ENCODE measurements at places on chromosomes 12 and 14.

DNA sequence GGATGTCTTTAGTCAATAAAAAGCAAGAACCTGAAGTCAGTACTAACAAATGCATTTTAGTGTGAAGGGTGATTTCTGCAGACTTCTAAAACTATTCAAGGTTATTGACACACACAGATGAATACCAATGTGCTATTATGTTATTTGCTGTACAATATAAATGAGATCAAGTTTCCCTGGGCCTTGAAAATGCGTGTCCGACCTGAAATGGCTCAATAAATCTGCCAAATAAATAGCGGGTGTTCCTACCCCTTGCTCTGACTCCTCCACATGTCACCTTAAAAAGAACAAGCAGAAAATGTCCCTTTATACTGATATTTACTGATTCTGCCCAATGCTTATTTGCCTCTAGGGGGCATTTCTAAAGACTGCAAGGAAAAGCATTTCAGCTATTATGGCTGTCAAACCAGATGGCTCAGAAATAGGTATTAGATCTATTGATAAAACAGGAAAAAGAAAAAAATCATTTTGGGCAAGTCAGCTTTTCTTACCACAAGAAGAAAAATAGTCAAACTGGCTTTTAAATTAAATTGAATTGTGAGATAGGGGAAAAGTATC lies 367.3 kb upstream of the KITLG start:
- no peak for DNase-seq

DNA sequence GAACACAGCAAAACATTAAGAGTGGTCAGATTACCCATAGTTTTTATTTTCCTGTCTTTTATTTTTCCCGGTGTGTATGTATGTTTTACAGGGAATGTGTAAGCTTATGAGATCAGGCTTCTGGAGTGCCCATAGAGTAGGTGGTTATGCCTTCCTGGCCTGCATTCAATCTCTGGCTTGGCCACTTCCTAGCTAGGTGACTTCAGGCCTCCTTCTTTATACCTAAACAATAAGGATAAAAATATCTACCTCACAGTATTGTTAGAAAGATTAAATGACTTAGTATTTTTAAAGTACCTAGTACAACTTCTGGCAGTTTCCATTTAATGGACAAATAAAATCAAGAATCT lies 42.4 kb downstream of the ITPR2 start:
- DNase-seq, result no peak

DNA sequence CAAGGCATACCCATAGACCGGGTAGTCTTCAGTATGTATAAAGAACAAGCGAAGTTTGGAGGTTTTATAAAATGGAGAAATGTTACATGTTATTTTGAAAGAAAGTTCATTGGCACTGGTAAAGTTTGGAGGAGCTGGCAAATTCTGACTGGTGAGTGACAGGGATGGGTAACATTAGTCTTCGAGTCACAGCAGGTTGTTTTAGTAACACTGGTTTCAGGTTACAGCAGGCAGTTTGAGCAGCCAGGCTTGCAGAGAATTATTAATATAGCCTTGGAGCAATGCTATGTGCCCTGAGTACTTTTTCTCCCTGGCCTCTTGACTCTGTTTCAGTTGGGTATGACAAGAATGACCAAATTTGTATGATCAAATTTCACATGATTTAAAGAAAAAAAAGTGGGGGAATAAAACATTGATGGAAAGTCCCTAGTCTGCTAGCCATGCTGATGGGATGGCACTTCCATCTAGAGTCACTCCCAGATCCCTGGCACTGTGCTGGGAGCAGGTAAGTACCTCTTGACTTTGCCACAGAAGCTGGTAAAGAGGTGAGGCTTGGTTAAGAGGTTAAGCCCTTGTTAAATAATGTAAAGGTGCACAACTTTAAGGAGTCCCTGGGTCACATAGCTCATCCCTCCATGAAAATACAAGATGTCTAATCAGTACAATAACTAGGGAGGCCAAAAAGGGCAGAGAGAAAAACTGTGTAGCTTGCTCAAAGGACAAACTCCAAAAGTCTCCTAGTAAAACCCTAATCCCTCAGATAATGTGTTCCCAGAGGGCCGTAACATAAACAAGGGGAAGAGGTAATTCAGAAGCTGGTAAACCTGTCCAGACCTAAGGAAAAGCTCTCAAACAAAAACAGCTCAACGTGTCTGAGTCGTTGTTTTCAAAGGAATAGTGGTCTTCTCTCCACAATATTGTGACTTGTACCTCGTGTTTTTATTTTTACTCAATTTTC lies 12.7 kb upstream of the SVOP start:
- no peak for DNase-seq

DNA sequence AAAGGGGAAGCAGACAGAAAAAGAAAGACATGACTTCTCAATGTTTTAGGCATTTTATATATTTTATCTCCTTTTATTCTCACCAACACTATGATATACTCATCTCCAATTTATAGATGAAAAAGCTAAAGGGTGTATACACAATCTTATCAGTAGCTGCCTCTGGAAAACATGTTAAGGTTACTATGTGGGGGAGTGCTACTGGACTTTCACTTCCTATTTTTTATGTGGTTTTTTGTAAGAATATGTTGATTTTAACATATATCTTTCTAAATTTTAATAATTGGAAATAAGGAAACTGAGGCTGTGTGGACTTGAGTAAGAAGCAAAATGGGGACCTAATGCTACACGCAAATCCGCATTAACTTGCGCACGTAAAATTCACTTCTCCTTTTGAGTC lies 99.6 kb upstream of the PDE3A start:
- DNase-seq, result no peak

DNA sequence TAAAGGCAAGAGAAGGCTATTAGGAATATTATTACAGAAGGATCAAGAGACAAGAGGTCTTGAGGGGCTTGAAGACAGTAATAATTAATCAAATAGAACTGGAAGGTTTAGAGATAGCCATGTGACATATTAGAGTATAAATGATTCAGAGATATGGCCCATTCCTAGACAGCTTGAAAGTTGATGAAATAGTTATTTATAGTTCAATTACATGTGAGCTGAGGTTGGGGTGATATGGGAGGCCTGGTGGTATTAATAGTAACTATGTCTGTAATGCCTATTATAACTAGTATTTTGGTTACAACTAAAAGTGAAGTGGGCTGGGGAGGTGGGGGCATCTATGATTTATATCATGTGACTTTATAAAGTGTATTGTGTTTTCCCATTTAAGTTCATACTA lies 14.1 kb upstream of the MIS18BP1 start:
- DNase-seq, result no peak

- DNase-seq, result no peak
Observed at GRCh38 chr12:73863546-73863945, 674.1 kb upstream of the ATXN7L3B start.

GRCh38 chr12:75337905-75338304 lies 3.4 kb downstream of the GLIPR1L1 start:
- DNase-seq, result no peak

Measured in CD4-positive, alpha-beta T cell treated with Interleukin-1 beta for 1 hour (primary cell).